ENCODE measurements at places on chromosomes 6 and 20. TPM values are rescaled to one million over a fixed set of nuclear protein-coding genes. Genes with fewer than 3 reads are reported as not detected.

DNA sequence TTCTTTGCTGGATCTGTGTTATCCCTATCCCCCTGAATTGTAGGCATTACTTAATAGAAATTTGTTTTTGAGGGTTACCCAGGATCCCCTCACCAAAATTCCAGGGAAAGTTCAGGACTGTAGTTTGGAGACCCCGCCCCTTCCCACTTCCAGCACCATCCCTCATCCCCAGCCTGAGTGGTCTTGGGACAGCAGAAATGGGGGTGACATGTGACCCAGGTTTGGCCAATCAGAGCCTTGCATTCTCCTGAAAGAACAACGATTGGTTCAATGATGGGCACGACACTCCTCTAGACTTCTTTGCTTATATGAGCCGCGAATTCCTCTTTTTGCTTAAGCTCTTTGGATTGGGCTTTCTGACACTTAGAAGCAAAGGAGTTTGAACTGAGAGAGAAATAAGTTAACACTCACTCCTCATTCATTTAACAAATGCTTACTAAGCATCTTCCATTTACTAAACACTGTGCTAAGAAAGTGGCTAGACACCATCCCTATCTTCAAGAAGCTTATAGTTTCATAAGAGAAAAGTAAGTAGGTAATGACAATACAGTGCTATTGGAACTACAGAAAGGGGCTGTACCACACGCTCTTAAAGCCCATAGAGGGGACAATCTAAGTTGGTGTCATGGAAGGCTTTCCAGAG, 24.9 kb upstream of the PAQR8 start:
- DNase-seq = no peak

GRCh38 chr20:44067650-44068081, 119.3 kb downstream of the JPH2 start:
- DNase-seq = no peak

DNA sequence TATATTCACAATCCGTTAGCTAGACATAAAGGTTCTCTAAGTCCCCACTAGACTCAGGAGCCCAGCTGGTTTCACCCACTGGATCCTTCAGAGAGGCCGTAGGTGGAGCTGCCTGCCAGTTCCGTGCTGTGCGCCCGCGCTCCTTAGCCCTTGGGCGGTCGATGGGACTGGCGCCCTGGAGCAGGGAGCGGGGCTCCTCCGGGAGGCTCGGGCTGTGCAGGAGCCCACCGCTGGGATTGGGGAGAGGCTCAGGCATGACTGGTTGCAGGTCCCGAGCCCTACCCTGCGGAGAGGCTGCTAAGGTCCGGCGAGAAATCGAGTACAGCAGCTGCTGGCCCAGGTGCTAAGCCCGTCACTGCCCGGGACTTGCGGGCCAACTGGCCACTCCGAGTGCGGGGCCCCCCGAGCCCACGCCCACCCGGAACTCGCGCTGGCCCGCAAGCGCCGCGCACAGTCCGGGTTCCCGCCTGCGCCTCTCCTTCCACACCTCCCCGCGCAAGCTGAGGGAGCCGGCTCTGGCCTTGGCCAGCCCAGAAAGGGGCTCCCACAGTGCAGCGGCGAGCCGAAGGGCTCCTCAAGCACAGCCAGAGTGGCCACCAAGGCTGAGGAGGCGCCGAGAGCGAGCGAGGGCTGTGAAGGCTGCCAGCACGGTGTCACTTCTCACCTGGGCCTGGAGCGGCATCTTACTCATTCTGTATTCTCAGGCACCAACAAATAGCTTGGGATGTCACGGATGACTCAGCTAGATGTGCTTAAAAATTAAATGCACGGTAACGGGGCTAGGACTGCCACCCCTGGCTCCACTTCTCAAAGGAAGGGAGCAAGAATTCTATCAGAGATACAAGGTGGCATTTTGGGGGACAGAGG, 44.1 kb downstream of the IRF4 start:
- no peak for DNase-seq

SDCBP2 gene
- polyA plus RNA-seq = 1.7 TPM

DNA sequence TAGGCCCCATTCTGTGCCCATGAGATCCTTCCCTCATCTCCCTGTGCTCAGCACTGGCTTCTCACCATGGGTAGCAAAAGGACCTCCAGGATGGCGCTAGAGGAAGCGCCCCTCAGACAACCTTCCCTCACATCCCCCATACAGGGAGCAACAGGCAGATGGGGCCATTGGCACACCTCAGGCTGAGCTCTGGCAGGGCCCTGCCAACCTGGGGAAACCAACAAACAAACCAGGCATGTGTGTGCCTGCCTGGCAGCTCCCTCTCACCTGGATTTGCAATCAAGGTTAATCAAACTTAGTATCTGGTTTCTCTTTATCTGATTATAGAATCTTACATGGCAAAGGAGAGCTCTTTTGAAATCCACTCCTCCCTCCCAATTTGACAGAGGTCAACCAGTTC, 134.9 kb downstream of the SLC23A2 start:
- DNase-seq = no peak

SOBP gene
- polyA plus RNA-seq = 14.8 TPM

DNA sequence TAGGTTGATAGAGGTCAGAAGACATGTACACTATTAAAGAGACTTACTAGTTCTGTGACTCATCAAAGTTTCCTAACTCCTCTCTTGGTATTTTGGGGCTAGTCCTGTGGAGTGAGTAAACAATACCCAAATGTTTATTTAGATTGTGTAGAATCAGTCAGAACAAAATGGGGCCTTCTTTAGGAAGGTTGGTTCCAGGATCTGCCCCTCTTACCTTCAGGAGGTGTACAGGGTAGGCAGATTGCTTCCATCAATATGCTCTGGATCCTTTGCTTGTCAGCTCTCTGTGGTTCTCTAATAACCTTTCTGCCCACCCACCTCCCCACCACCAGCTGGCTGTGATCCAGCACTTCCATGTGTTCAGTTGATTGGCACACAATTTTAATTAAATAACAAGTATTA, 107.0 kb downstream of the POPDC3 start:
- no peak for DNase-seq

GRCh38 chr6:137813308-137813970, 53.6 kb upstream of the TNFAIP3 start:
- no peak for DNase-seq

MCCD1 gene
- polyA plus RNA-seq = 11.9 TPM

BPIFB2 gene
- polyA plus RNA-seq = not detected

GRCh38 chr6:13769655-13770053, 44.7 kb downstream of the MCUR1 start:
- no peak for DNase-seq
